Heart left ventricle (tissue), 16 donors: ENCODE measurements at places on chromosomes 6 and 20. TPM values are rescaled to one million over a fixed set of nuclear protein-coding genes. Genes with fewer than 3 reads are reported as not detected.
A peak's percentile ranks its signal among the peaks of the same experiment; 100 is the strongest.

F13A1 gene
- 9.9 TPM for polyA plus RNA-seq

RIMS4 gene
- polyA plus RNA-seq, result 0.04 TPM

PET117 gene
- polyA plus RNA-seq, result 13.6 TPM

KCNK15 gene
- polyA plus RNA-seq, result 0.33 TPM

CCDC170 gene
- polyA plus RNA-seq, result 0.08 TPM

PPIL6 gene
- polyA plus RNA-seq, result 4.1 TPM

- H3K27ac ChIP-seq, result no peak overlapping the region
- H3K4me1 ChIP-seq, result peaks cover 3% of the 10 kb centered on the region
- no peak overlapping the region for H3K4me3 ChIP-seq
- no peaks in the 10 kb centered on the region for H3K36me3 ChIP-seq
Observed at GRCh38 chr6:161477876-161478425, 204.1 kb upstream of the AGPAT4 start.

DNA sequence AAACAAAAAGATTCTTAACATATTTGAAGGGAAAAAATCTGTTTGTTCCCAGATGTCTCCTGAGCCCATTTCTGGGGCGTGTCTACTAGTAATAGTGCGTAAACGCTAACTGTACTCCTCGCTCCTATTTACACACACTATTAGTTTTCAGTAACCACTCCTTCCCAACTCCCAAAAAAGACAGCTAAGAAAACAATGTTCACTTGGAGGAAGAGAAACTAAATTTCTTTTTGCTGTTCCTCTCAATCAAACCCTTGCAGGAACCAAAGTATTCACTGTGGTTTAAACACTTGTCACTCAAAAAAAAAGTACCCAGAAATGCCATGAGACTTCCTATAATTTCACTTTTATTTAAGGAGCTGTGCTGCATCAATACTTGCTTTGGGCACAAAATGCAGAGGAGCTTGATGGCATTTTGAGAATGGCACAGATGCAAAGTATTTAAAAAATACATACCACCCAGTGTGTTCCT lies 118.2 kb downstream of the BACH2 start:
- no peaks in the 10 kb centered on the region for H3K36me3 ChIP-seq
- no peak for DNase-seq
- H3K27me3 ChIP-seq, result no peaks in the 10 kb centered on the region
- H3K27ac ChIP-seq, result peak overlapping the region; percentile 59
- peaks cover 30% of the 10 kb centered on the region for H3K4me1 ChIP-seq
- H3K4me3 ChIP-seq, result peak overlapping the region; percentile 4

GRCh38 chr20:7843613-7844012 lies 96.6 kb downstream of the HAO1 start:
- no peaks in the 10 kb centered on the region for H3K36me3 ChIP-seq
- H3K27ac ChIP-seq, result no peak overlapping the region
- no peaks in the 10 kb centered on the region for H3K4me1 ChIP-seq
- no peak overlapping the region for H3K4me3 ChIP-seq
- no peak for DNase-seq

- H3K4me1 ChIP-seq, result no peaks in the 10 kb centered on the region
Observed at GRCh38 chr6:44614396-44614795, 226.9 kb downstream of the CDC5L start.

- no peaks in the 10 kb centered on the region for H3K27me3 ChIP-seq
- DNase-seq, result no peak
- no peaks in the 10 kb centered on the region for H3K36me3 ChIP-seq
- no peaks in the 10 kb centered on the region for H3K4me1 ChIP-seq
- no peak overlapping the region for H3K4me3 ChIP-seq
Observed at GRCh38 chr6:144083172-144083571, 12.2 kb downstream of the SF3B5 start.

GRCh38 chr20:6113951-6114350 lies 8.9 kb downstream of the FERMT1 start:
- no peak for DNase-seq
- no peak overlapping the region for H3K4me3 ChIP-seq
- no peaks in the 10 kb centered on the region for H3K27me3 ChIP-seq

GRCh38 chr6:53461041-53461656 lies 83.8 kb downstream of the GCLC start:
- H3K4me1 ChIP-seq, result no peaks in the 10 kb centered on the region
- DNase-seq, result no peak
- H3K36me3 ChIP-seq, result no peaks in the 10 kb centered on the region
- H3K27me3 ChIP-seq, result no peaks in the 10 kb centered on the region
- H3K4me3 ChIP-seq, result no peak overlapping the region
- peak overlapping the region; percentile 59 for H3K27ac ChIP-seq

DNA sequence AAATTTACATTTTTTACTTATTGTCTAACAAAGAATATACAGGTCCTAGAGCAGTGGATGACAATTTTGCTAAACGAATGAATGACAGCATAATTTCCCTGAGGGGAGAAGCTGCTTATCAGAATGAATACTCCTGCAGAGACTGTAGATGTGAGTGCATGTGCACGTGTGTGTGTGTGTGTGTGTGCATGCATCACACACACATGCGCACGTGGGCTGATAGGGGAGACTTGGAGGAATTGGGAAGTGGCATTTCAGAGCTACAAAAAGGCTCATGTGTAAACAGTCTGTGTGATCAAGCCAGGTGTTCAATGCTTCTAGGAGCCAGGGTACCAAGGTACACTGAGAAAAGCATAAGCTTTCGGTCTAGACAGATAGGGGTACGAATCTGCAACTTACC lies 93.5 kb upstream of the SASH1 start:
- H3K27me3 ChIP-seq, result no peaks in the 10 kb centered on the region
- no peak for DNase-seq
- no peak overlapping the region for H3K27ac ChIP-seq
- no peak overlapping the region for H3K4me3 ChIP-seq
- H3K36me3 ChIP-seq, result no peaks in the 10 kb centered on the region

DNA sequence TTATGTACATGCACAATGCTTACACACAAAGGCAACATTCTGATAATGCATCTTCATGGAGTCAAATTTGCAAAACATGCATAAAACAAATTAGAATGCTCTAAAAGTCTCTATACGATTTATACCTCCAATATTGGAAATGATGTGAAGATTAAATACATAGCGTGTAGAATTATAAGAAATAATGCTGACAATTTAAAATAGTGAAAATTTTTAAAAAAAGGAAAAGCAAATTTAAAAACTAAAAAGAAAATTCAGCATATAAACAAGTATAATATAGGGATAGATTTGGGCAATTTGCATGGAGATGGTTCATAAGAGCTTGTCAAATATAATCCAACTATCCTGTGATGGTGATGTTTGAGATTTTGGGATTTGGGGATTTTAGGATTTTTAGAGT lies 14.9 kb downstream of the TCF21 start:
- no peaks in the 10 kb centered on the region for H3K36me3 ChIP-seq
- H3K4me3 ChIP-seq, result no peak overlapping the region
- no peak overlapping the region for H3K27ac ChIP-seq
- peaks cover 59% of the 10 kb centered on the region for H3K27me3 ChIP-seq
- no peak for DNase-seq

DNA sequence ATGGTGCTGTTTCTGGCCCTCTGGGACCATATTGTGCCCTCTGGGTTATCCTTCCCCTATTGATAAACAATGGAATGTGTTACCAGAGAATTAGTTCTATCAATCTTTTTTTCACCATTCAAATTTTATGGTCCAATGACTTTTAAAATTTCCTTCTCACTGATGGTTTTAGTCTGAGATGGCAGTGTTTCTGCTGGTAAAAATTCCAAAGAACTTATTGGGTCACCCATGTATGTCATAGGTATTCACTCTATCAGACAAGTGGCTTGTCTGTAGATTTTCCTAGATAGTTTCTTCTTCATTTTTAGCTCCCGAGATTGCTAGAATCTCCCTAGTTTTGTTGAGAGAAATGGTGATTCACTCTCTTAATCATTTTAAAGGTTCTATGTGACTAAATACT lies 357.2 kb upstream of the RGS17 start:
- no peak overlapping the region for H3K27ac ChIP-seq
- H3K4me3 ChIP-seq, result no peak overlapping the region
- no peaks in the 10 kb centered on the region for H3K27me3 ChIP-seq
- H3K4me1 ChIP-seq, result no peaks in the 10 kb centered on the region
- DNase-seq, result no peak
- no peaks in the 10 kb centered on the region for H3K36me3 ChIP-seq

DNA sequence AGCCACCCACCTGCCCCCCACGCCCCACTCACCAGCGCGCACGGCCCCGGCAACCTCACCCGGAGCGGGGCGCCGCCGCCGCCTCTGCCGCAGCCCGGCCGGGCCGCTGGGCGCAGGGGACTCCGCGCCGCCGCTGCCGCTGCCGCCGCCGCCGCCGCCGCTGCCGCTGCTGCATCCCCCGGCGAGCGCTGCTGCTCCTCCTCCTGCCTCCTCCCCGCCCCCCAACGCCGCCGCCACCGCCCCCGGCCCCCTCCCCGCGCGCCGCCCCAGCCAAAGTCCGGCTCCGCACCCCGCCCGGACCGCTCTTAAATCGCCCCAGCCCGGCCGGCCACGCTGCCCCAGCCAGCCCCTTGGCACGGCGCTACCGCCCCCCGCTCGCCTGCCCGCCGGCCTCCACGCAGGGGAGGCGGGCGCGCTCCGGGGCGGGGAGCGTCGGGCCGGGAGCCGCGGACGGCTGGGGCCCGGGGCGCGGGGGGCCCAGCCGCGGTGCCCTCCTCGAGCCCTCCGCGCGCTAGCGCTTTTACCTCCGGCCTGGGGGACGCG lies at the start of gene SULF2:
Gene SULF2 (minus strand): TSS at position 171 of the 543 bp plus-strand sequence. CDS start 28,118 bp downstream, outside the sequence.
- no peaks in the 10 kb centered on the region for H3K36me3 ChIP-seq
- DNase-seq, result peak; percentile 43
- H3K27ac ChIP-seq, result peak within 1 kb of the TSS; percentile 78
- peak within 1 kb of the TSS; percentile 69 for H3K4me3 ChIP-seq
- H3K4me1 ChIP-seq, result no peaks in the 10 kb centered on the region

DNA sequence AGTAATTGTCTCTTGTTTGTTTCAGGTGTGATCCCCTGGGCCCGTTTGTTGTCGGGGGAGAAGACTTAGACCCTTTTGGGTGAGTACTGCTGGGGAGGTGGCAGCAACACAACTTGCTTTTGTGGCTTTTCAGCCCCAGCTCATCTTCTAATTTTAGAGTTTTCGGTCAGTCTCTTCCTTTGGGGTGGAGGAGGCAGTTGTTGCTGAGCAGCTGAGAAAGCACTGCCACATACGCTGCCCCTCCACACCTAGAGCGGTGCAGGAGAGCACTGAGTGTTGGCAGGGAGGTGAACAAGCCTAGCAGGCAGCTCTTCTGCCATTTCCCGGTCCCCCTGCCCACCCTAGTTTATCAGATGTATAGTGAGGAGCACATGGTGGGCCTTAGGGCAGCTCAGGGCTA lies 21.7 kb downstream of the TMEM74B start:
- H3K36me3 ChIP-seq, result peaks cover 15% of the 10 kb centered on the region
- H3K4me3 ChIP-seq, result no peak overlapping the region
- H3K27ac ChIP-seq, result peak overlapping the region; percentile 22
- no peak for DNase-seq
- H3K4me1 ChIP-seq, result peaks cover 9% of the 10 kb centered on the region

GRCh38 chr6:166591961-166592520 lies 5.6 kb upstream of the RAMACL start:
- no peak overlapping the region for H3K27ac ChIP-seq
- no peaks in the 10 kb centered on the region for H3K36me3 ChIP-seq
- no peak for DNase-seq
- peaks cover 16% of the 10 kb centered on the region for H3K4me1 ChIP-seq
- no peaks in the 10 kb centered on the region for H3K27me3 ChIP-seq
- no peak overlapping the region for H3K4me3 ChIP-seq

DNA sequence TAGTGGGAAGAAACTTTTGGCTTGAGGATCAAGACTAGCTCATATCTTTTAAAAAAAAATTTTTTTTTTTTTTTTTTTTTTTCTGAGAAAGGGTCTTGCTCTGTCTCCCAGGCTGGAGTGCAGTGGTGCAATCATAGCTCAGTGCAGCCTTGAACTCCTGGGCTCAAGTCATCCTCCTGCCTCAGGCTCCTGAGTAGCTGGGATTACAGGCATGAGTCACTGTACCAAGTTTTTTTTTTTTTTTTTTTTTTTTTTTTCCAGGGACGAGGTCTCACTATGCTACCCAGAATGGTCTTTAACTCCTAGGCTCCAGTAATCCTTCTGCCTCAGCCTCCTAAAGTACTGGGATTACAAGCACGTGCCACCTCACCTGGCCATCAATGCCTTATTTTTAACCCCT lies 27.9 kb downstream of the GCLC start:
- no peak for DNase-seq
- no peak overlapping the region for H3K27ac ChIP-seq
- no peak overlapping the region for H3K4me3 ChIP-seq
- no peaks in the 10 kb centered on the region for H3K27me3 ChIP-seq

DNA sequence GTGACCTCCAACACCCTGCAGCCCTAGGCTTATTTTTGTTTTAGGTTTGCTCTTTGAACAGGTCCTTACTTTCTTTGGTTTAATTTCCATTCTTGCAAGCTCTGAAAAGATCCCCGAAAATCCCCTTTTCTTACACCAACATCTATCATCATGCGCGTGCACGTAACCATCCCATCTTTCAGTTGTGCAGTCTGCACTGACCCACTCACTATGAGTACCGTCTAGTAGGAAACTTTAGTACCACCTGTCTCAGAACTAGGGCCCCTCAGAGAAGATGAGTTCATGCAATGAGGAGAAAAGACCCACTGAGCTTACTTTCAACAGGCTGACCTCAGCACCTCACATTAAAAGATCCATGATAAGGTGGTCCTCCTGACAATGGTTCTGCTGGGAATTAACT lies 120.6 kb upstream of the AGPAT4 start:
- no peak for DNase-seq

- no peak overlapping the region for H3K27ac ChIP-seq
- H3K27me3 ChIP-seq, result peaks cover 31% of the 10 kb centered on the region
- no peaks in the 10 kb centered on the region for H3K36me3 ChIP-seq
- H3K4me3 ChIP-seq, result peak overlapping the region; percentile 59
- no peak for DNase-seq
- peaks cover 10% of the 10 kb centered on the region for H3K4me1 ChIP-seq
Observed at GRCh38 chr6:77466451-77467437, 3.5 kb upstream of the HTR1B start.

DNA sequence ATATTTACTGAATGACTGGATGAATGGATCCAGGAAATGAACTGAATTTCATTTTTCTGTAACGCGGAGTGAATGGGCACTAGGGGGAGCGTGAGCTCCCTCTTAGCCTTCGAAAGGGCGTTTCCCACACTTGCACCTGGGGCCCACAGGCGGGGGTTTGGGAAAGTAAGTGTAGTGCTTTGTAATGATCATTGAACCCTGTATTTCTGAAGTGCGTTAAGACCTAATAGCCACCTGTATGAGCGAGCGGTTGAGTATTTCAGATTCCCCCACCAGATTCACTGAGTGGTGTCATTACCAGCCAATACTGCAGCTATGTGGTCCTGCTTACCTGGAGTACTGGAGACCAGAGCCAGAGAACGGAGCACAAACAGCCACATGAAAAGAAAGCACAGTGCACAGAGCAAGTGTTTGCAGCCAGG lies 10.5 kb downstream of the SYTL3 start:
- no peaks in the 10 kb centered on the region for H3K4me1 ChIP-seq
- H3K4me3 ChIP-seq, result no peak overlapping the region
- no peaks in the 10 kb centered on the region for H3K36me3 ChIP-seq
- DNase-seq, result no peak
- no peaks in the 10 kb centered on the region for H3K27me3 ChIP-seq

- no peaks in the 10 kb centered on the region for H3K36me3 ChIP-seq
- peaks cover 3% of the 10 kb centered on the region for H3K4me1 ChIP-seq
- H3K4me3 ChIP-seq, result peak overlapping the region; percentile 42
- peak overlapping the region; percentile 33 for H3K27ac ChIP-seq
Observed at GRCh38 chr6:14075095-14075503, 42.5 kb upstream of the CD83 start.
